ENCODE measurements at places on chromosomes 5 and 9.

GRCh38 chr5:73626814-73627313 is 868 bp downstream of the ARHGEF28 start:
- DNase-seq, result no peak

- DNase-seq, result no peak
Observed at GRCh38 chr5:30040488-30041118, 1152.9 kb upstream of the CDH6 start.

DNA sequence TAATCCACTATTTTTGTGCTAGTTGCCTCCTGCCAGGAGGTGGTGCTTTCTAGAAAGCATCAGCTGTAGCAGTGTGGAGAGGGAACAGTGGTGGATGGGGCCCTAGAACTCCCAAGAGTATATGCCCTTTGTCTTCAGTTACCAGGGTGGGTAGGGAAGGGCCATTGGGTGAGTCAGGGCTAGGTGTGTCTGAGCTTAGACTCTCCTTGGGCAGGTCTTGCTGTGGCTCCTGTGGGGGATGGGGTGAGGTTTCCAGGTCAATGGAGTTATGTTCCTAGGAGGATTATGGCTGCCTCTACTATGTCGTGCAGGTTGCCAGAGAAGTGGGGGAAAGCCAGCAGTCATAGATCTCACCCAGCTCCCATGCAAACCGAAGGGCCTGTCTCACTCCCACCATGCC is 11.3 kb upstream of the ADAMTS12 start:
- DNase-seq, result peak; percentile 34

DNA sequence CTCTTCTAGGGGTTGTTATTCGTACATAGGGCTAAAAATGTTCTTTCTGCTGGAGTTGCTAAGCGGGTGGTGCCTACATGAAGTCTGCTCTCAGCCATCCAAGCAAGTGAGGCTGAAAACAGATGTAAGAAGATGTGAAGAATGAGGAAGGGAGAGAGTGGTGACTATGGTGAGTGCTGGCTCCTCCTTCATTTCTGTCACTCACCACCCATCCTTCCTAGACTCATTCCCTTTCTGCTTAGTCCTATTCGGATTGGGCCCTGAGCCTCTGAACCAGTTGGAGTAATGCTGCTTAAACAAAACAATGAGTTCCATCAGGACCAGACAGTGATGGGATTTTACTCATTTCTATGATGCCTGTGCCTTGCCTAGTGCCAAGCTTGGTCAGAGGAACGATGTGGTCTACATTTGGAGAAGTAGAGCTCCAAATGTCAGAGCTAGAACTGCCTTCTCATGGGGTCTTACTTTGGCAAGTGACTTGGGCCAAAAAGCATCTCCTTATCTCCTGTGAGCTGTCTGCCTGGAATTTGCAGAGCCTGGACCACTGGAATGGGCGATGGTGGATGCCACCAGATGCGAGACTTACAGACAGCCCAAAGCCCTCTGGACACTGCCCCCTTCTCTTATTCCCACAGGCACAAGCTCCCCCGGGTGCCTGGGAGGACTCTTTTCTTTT is 192.9 kb downstream of the FBXL7 start:
- no peak for DNase-seq

DNA sequence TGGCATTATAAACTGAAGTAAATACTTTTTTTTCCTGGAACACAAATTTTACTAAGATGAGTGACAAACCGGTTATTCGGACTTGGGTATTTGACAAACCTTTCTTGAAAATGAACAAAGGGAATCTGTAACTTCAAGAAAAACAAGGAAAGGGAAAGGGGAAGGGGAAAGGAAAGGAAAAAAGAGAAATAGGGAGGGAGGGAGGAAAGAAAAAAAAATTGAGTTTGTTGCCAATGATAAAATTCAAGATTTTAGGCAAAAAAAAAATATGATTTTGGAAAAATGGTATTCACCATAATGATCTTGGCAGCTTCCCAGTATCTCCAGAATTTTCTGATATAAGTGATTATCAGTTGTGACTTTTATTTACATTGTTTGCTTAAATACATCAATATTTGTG is 1.6 kb upstream of the TTC33 start:
- no peak for DNase-seq

GRCh38 chr5:103569313-103570060 is 6.9 kb upstream of the NUDT12 start:
- DNase-seq, result no peak
